ENCODE measurements at places on chromosomes 12 and 14. TPM values are rescaled to one million over a fixed set of nuclear protein-coding genes. Genes with fewer than 3 reads are reported as not detected.

ZFYVE1 gene
- total RNA-seq = 16.6 TPM

TROAP gene
- total RNA-seq = 4.1 TPM

SPX gene
- total RNA-seq = 0.97 TPM

DPF3 gene
- not detected for total RNA-seq

PRB2 gene
- not detected for total RNA-seq

PSMD9 gene
- 107 TPM for total RNA-seq

FBXO33 gene
- total RNA-seq = 4.3 TPM

ATP5F1B gene
- total RNA-seq = 462 TPM

MYO1H gene
- not detected for total RNA-seq

GPX2 gene
- total RNA-seq = not detected

SLC39A5 gene
- total RNA-seq = not detected

RAB5B gene
- 61.6 TPM for total RNA-seq

CPSF2 gene
- total RNA-seq = 32.9 TPM

PRR4 gene
- total RNA-seq = not detected

C14orf132 gene
- total RNA-seq = 3.7 TPM

SAMD15 gene
- total RNA-seq = 1.1 TPM

TEX52 gene
- not detected for total RNA-seq

DNAL1 gene
- total RNA-seq = 9.6 TPM

PRH1 gene
- total RNA-seq = 2.9 TPM

PZP gene
- total RNA-seq = not detected

INF2 gene
- 52.7 TPM for total RNA-seq

ADAM21 gene
- 1.4 TPM for total RNA-seq

LRTM2 gene
- not detected for total RNA-seq

RGS6 gene
- not detected for total RNA-seq

MAP1LC3B2 gene
- total RNA-seq = not detected

KRT1 gene
- not detected for total RNA-seq

ARHGDIB gene
- total RNA-seq = 75.2 TPM

ITGB7 gene
- 0.18 TPM for total RNA-seq

TAS2R13 gene
- not detected for total RNA-seq

CCDC197 gene
- not detected for total RNA-seq

VWF gene
- 3.2 TPM for total RNA-seq

RERG gene
- 1.6 TPM for total RNA-seq

SERPINA6 gene
- total RNA-seq = not detected

CBLN3 gene
- total RNA-seq = 3.4 TPM

WSCD2 gene
- total RNA-seq = not detected

DNAH10 gene
- total RNA-seq = under 0.01 TPM

CRACR2A gene
- total RNA-seq = 4.2 TPM

TEAD4 gene
- 14.1 TPM for total RNA-seq

ST8SIA1 gene
- total RNA-seq = 1.4 TPM

IRAK3 gene
- 22.0 TPM for total RNA-seq

EML5 gene
- not detected for total RNA-seq

CLEC4C gene
- total RNA-seq = not detected

NINJ2 gene
- total RNA-seq = 0.49 TPM

WNT5B gene
- total RNA-seq = 8.9 TPM

GXYLT1 gene
- 7.4 TPM for total RNA-seq

PLA2G1B gene
- not detected for total RNA-seq

POLE2 gene
- total RNA-seq = 4.9 TPM

KERA gene
- total RNA-seq = not detected

SCNN1A gene
- 2.6 TPM for total RNA-seq
